ENCODE measurements at places on chromosomes 12 and 14. TPM values are rescaled to one million over a fixed set of nuclear protein-coding genes. Genes with fewer than 3 reads are reported as not detected.

The HVCN1 gene
- 0.11 TPM for total RNA-seq

The KLRC1 gene
- total RNA-seq = not detected

The PRR4 gene
- 9.5 TPM for total RNA-seq

The NPAS3 gene
- total RNA-seq = 0.57 TPM

The FBXO33 gene
- total RNA-seq = 25.7 TPM

The FGF23 gene
- not detected for total RNA-seq

The SAMD15 gene
- 2.6 TPM for total RNA-seq

The TMEM30B gene
- not detected for total RNA-seq

The TAS2R13 gene
- 0.24 TPM for total RNA-seq

The C12orf50 gene
- not detected for total RNA-seq

The AICDA gene
- not detected for total RNA-seq

The TPH2 gene
- not detected for total RNA-seq

The KRT7 gene
- 37.9 TPM for total RNA-seq

The TMEM233 gene
- total RNA-seq = 0.49 TPM

The PLA2G1B gene
- not detected for total RNA-seq

The KRAS gene
- 8.3 TPM for total RNA-seq

The TAS2R14 gene
- 2.2 TPM for total RNA-seq

The CAPRIN2 gene
- total RNA-seq = 19.5 TPM

Data from A375 (cell line).